DMS 273 treated with DMSO at 0.1 percent for 48 hours (cell line): ENCODE measurements at places on chromosomes 4 and X.

GRCh38 chr4:48635310-48635709, 144.8 kb downstream of the FRYL start:
- no peak for DNase-seq

GRCh38 chr4:98314791-98315565, 53.8 kb downstream of the RAP1GDS1 start:
- DNase-seq = no peak

DNA sequence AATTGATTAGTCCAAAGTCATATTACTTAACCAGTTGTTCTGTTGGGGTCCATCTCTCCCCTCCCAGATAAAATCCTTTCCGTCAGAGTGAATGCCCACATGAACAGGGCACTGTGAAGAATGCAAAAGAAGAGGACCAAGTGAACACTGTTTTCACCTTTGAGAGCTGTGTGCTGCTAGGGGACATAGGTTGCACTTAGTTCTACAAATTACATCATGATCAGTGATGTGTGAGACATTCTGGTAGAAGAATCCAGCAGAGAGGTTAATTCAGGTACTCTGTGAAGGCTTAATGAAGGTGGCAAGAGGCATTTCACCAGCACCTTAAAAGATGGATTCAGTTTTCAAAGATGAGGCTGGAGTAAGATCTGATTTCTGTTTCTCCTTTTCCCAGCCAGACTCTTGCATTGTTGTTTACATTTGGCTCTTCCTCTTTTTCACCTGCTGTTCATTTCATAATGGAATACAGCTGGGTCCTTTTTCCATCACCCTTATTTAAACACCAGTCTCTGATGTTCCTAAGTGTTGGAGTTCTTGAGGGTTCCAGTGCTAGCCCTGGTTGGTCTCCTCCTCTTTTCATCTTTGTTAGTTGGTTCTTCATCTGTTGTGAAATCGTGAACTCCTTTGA, 10.9 kb downstream of the GAB1 start:
- no peak for DNase-seq

GRCh38 chr4:144449611-144450010, 196.3 kb upstream of the HHIP start:
- no peak for DNase-seq

GRCh38 chr4:86283371-86283770, 76.5 kb downstream of the MAPK10 start:
- no peak for DNase-seq

DNA sequence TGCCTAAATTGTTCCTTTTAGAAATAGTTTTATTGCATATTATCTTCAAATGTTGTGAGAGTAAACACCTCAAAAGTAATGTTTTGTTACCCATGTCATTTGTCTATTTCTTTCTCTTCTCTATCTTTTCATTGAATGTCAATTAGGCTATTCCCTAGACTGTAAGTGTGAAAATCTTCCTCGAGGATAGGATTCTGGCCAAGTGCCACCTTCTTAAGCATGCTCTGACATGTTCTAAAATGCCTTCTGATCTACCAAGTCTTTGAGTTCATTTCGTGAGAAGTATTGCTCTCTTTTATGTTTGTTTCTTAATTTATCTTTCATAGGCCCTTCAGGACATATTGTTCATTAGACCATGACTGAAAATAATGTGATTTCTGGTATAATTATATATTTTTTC, 44.1 kb upstream of the TLL1 start:
- no peak for DNase-seq

DNA sequence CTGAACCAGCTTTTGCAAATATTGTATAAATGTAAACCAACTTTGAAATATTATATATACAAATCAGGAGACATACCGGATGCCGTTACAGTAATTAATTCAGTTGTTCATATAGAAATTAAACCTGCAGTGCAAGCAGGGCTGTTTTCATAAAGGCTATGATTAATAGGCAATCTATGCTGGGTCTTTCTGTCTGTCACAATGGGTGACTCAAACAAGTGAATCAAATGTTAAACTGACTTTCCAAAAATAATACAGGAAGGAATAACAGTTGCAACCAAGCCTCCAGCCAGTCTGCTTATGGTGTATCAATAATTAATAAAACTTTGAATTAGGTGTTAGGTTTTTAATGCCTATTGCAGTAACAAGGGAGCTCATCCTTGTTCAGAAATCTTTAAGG, 43.9 kb downstream of the GABRB1 start:
- no peak for DNase-seq

- no peak for DNase-seq
These were observed 31.3 kb upstream of the ASMTL start for GRCh38 chrX:1483843-1484637.

GRCh38 chr4:142354794-142355420, 491.2 kb downstream of the INPP4B start:
- DNase-seq = no peak

- DNase-seq = no peak
These were observed 64.0 kb upstream of the RHOH start for GRCh38 chr4:40132816-40133215.

DNA sequence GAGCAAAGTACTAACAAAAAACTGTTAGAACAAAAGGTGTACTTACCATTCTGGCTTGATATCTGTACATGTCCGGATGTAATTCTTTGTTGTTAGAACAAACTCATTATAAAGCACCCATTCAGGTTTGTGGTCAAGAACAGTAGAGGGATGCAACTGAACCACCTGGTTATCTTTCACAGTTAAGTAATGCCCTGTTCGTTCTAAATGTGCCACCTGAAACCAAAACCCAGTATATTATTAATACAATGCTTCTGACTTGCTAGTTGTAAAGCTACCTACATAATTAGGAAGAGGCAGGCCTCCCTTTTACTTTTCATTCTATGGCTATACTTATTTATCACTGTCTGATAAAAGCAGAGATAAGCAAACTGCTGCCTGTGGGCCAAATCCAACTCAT, 54.8 kb downstream of the DHX15 start:
- DNase-seq = no peak

DNA sequence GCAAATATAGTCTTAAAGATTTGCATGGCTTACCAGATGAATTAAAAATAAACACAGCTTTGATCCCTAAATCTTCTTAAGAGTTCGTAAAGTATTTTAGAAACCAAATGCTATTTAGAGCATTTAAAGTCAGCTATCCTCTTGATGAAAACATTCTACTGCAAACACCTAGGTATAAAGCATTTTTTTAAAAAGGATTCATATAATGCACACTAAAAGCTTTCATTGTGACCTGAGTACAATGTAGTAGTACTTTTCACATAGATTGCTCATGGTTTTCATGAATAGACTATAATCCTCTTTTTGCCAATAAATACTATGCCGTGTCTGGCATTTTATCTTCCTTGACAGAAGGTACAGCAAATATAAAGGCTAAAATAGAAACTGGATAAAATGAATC, 805.1 kb upstream of the INTU start:
- no peak for DNase-seq

DNA sequence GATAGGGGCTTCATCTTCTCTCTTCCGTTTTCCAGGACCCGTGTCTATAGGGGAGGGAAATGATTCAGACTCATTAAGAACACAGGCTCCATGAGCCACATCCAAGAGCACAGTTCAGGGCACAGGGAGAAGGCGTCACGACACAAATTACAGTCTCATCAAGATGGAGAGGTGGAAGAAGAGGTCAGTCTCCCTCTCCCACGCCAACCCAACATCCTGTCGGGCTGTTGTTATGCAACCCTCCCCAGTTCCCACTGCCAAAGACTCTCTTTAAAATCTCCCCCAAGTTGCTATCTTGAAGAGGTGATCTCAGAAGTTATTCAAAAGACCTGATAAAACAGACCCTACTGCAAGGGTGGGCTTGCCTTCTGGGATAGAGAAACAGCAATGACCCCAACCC, 12.6 kb downstream of the ZMYM3 start:
- no peak for DNase-seq

DNA sequence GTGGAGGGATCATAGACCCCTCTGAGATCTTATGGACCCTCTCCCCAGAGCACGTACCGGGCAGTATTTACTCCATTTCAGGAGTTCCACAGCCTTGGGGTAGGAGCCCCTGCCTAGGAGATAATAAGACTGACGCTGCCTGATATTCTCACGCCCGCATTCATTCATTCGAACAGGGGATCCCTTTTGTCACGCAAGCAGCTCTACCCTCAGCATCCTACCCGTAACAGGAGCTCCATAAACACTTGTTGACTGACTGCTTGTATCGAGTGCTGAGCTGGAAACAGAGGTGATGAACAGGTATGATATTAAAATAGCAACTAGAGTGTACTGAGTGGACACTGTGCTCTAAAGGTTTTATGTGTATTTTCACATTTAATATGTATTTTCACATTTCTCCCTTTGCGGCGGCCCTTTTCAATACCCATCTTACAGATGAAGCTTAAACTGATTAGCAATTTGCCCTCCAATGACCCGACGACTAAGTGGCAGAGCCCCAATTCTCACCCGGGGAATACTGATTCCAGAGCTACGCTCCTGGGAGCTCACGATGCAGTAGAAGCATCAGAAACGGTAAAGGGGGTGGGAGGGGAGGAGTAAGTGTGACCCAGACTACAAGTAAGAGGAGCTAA, 888 bp downstream of the RAB28 start:
- DNase-seq = no peak

- DNase-seq = no peak
These were observed 202.9 kb downstream of the CFAP299 start for GRCh38 chr4:80538276-80538926.

GRCh38 chrX:43314525-43314924, 341.6 kb upstream of the MAOA start:
- DNase-seq = no peak

GRCh38 chr4:108681321-108681809, 31.0 kb downstream of the OSTC start:
- DNase-seq = no peak

GRCh38 chrX:115486510-115486909, 74.5 kb upstream of the PLS3 start:
- DNase-seq = no peak

GRCh38 chr4:98903963-98904362, 25.0 kb downstream of the EIF4E start:
- no peak for DNase-seq

DNA sequence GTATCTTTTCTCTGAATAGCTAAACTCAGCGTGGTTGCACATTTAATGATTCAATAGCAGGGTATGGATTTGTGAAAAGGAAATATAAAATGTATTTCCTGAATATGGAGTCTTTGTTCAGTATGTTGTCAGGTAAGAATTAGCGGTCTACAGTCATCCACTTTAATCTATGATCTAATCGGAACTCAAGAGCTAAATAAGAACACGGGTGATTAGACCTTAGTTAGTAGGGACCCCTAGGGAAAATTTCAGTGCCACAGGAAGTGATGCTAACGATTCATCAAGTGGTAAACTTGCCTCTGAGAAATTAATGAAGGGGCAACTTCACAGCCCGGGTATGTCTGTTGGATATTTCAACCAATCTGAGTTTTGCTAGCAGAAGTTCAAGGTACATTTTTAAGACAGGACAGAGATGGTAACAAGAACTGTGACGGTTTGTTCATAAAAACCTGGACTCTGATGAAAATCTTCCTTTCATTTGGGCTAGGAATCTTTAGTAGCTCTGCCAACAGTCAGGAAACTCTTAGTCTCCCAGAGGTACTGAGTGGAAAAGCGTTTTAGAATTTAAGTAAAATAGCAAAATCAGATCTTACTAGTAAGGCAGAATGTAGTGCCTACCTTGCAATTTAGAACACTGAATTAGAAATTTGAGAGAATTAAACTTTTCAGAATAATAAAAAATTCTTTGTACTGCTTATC, 47.1 kb downstream of the PCDH7 start:
- no peak for DNase-seq

DNA sequence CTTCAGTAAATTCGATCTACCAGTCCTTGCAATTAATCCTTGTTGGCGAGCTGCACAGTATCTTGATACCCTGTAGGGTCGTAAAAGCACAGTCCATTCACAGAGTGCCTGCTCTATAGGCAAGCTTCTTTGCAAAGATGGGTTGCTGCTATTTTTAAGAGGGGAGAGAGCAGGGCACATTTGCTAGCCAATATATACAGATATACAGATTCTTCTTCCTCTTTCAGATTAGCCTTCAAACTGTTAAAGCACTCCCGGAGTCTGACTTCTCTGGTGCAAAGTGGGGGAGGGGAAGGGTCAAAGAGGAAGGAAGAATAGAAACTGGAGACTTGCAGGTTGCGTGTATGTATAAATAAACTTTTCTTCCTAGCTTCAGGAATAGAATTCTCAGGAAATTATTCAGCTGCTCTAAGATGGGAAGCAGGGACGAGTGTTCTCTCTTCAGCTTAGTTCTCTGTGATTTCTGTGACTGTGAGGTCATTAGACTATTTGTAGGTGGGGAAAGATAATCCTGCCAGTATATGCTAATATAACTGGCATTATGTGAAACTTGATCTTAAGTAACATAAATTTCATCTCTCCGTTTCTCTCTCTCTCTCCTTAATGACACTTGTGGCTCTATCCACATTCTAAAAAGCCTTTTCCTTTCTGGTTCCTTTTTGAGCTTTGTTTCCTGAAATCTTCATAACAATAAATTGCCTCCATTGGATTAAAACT, at the start of gene CYSLTR1:
CYSLTR1 (minus strand) TSS at position 242 of the 717 bp plus-strand sequence. CDS start 53,865 bp downstream, outside the sequence.
- DNase-seq = no peak

- DNase-seq = no peak
These were observed 23.3 kb upstream of the TMSB4X start for GRCh38 chrX:12951595-12951975.

DNA sequence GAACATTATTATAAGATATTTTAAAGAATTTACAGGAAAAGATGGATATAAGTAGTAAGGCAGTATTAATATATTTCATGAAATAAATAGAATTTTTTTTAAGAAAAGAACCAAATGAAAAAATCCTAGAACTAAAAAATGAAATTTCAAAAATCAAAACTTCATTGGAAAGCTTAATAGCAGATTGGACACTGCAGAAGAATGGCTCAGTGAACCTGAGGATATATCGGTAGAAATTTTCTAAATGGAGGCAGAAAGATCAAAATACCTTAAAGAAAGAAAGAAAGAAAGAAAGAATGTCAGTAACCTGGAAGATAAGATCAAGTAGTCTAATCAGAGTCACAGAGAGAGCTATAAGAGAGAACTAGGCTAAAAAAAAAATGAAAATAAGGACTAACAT, 21.3 kb upstream of the FAM13A start:
- DNase-seq = no peak

GRCh38 chr4:25651682-25652081, 4.0 kb upstream of the SLC34A2 start:
- no peak for DNase-seq

DNA sequence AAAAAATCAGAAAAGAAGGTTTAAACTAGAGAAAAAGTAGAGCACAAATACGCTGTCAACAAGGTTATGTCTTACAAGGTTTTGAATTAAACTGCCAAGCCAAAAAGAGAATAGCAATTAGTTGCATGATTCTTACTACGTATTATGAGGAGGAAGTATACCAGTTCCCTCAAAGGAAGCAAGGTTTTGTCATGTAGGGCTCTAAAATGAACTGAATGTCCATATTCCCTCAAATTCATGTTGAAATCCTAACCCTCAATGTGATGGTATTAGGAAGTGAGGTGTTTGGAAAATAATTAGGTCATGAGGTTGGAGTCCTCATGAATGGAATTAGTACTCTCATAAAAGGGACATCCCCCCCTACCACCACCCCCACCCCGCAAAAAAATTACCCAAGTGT, 201.0 kb downstream of the FBXW7 start:
- no peak for DNase-seq
